NCI-H524 (cell line): ENCODE measurements at places on chromosomes 12 and 14.

- DNase-seq: no peak
Measured at GRCh38 chr14:76320486-76320885, 55.5 kb upstream of the ESRRB start.

- no peak for DNase-seq
Measured at GRCh38 chr14:53840444-53840843, 116.2 kb downstream of the BMP4 start.

- peak; percentile 56 for DNase-seq
Measured at GRCh38 chr12:54207539-54208294, 18.9 kb upstream of the SMUG1 start.

GRCh38 chr12:110501399-110501751, 536 bp downstream of the VPS29 start:
- DNase-seq: peak; percentile 58

DNA sequence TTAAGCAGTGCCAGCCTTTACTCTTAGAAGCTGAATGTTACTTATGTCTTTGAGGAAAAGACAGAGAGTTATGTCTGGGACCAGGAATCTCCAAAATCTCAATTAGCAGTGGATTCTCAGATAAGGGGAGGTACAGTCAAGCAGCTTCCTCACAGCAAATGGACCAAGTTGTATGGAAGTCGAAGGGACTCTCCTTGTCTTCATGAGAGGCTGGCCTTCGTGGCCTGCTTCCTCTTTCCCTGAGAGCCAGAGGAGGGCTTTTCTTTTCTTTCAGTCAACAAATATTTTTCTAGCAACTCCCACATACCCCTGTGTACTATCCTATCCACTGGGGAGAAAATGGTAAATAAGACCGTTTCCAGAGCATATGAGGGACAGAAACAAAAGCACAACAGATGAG, 6.6 kb upstream of the WNT5B start:
- DNase-seq: no peak

GRCh38 chr12:63706336-63706735, 38.0 kb upstream of the DPY19L2 start:
- no peak for DNase-seq

DNA sequence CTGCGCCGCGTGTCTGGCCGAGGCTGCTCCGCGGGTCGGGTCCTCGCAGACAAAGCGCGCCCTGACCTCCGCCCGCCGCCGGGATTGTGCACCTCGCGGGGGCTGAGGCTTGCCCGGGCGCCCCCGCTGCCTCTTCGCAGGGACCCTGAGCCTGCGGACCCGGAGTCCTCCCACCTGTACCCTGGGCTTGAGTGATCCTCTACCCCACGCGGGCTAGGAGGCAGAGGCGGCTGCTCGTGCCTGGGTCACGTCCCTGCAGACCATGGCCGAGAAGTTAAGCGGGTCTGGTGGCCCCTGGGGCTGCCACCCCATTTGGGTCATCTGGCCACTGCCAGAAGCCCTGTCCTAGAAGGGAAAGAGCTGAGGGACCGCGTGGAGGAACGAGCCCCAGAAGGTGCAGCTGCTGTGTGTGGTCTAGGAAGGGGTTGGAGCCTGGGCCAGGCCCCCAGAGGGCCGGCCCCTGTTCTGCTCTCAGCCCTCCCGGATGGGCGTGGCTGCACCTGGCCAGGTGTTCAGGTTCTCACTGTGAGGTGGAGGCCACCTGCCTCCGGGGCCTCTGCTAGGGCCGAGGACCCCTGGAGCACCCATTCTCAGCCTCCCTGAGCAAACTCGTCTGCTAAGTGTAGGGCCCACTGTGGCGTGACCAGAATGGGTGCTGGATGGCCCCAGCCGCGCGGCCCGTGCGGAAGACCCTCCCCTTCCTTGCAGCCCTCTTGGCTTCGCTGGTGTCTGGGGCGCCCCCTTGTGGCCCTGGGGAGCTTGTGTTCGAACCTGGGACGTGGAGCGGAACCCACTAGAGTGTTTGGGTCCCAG, 49.6 kb downstream of the LRCOL1 start:
- peak; percentile 61 for DNase-seq

GRCh38 chr12:52630599-52631200, 12.3 kb upstream of the KRT73 start:
- no peak for DNase-seq

DNA sequence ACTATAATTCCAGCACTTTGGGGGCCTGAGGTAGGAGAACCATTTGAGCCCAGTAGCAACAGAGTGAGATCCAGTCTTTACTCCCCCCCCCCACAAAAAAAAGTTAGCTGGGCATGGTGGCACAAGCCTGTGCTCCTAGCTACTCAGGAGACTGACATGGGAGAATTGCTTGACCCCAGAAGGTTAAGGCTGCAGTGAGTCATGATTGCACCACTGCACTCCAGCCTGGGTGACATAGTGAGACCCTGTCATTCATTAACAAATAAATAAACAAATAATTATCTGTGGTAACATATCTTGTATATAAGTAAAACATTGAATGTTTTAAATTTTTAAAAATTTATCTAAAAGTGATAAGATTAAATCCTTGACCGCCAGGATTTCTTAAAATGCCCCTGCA, 4.8 kb downstream of the ENTPD5 start:
- DNase-seq: no peak

DNA sequence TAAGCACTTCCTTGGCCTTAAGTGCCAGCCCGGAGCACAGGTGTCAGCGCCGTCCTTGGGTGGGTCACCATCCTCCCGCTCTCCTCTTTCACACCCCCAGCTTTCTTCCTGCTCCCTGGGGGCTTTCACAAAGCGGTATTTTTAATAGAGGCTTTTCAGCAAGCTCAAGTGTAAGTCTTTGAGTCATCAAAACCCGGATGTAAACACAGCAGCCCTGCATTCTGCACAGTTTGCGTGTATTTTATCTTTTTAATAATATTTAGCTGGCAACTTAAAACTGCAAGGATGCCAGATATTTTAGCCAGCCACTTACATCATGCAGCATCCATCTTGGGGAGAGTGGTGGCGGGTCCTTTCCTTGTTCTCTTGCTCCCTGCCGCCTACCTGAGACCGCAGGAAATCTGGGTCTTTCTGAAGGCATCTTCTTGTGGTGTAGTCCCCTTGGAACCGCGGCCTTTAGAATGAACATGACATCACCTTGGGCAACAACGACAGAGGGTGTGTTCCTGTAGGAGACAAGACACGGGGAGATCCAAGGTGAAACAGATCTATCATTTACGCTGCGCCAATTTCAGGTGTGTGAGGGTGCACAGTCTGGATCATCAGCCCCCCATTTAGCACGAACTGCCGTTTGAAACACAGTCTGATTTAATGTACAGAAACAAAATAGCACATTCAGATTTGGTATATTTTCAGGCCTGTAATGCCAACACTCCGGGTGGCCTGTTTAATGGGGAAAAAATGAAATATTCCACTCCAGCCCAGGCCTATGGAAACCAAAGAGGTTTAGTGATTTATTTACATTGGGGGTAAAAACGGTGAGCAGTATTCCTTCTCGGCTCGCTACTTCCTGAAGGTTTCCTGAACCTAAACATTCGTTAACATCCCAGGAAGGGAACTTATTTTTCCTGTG, 12.5 kb upstream of the IRF2BPL start:
- DNase-seq: peak; percentile 72

- no peak for DNase-seq
Measured at GRCh38 chr14:44820230-44820964, 141.3 kb downstream of the KLHL28 start.

DNA sequence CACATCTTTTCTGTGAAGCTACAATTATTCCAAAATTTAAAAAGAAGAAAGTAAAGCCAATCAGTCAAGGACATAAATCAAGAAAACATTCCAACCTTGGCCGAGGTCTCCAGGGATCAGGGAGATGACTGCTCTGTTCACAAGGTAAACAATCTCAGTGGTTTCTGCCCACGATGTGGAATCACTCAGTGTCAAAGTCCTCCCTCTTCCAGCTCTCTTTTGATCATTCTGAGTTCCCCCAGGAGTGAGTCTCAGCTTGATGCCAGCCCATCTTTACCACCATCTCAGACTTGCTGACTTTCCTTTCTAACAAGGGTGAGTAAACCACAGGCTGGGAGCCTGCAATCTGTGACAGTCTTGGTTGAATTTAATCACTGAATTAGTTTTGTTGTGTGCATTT, 4.8 kb upstream of the SERPINA9 start:
- DNase-seq: no peak

- no peak for DNase-seq
Measured at GRCh38 chr12:126708492-126708896, 1558.5 kb upstream of the TMEM132C start.

DNA sequence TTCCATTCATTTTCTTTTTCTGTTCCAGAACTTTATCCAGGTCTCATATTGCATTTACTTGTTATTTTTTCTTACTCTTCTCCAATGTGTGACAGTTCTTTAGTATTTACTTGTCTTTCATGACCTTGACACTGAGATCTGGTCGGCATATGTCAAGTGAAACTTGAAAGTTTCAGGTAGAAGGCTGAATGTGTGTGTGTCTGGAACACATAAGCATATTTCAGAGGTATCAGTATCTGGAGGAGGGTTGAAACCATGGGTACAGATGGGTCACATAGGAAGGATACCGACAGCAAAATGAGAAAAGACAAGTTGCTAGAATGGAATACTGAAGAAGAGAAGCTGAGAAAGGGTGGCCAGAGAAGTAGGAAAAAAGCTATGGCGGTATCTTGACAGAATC, 22.5 kb upstream of the PTGDR start:
- DNase-seq: no peak

GRCh38 chr12:111467857-111468241, 62.1 kb downstream of the SH2B3 start:
- no peak for DNase-seq

DNA sequence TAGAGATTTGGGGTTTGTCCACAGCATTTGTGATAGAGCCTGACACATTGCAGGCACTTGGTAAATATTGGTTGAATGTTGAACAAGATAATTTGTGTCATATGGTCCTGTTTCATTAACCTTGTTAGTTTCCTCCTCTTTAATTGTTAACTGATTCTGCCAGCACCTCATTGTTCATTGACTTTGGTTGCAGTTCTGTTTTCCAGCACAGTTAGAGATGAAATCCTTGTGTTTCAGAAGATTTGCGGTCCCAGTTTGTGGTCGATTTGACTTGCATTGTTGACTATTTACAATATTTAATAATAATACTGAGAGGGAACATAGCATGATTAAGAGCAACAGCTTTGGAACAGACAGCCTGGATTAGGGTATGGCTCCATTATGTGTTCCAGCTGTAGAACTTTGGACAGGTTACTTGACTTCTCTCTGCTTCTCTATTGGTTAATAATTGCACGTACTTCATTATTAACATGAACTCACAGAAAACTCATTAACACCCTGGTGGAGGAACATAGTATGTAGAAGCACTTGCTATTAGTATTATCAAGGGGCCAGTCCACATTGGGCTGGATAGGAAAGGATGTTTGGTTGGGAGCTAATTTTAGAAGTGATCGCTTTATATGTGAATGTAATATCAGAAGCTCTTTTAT, 8.7 kb downstream of the DRAM1 start:
- DNase-seq: no peak

- no peak for DNase-seq
Measured at GRCh38 chr12:76307083-76307482, 41.1 kb downstream of the BBS10 start.

GRCh38 chr12:25759752-25760151, 198.7 kb upstream of the RASSF8 start:
- no peak for DNase-seq

GRCh38 chr14:101132588-101132987, 229.1 kb upstream of the RTL1 start:
- DNase-seq: no peak

DNA sequence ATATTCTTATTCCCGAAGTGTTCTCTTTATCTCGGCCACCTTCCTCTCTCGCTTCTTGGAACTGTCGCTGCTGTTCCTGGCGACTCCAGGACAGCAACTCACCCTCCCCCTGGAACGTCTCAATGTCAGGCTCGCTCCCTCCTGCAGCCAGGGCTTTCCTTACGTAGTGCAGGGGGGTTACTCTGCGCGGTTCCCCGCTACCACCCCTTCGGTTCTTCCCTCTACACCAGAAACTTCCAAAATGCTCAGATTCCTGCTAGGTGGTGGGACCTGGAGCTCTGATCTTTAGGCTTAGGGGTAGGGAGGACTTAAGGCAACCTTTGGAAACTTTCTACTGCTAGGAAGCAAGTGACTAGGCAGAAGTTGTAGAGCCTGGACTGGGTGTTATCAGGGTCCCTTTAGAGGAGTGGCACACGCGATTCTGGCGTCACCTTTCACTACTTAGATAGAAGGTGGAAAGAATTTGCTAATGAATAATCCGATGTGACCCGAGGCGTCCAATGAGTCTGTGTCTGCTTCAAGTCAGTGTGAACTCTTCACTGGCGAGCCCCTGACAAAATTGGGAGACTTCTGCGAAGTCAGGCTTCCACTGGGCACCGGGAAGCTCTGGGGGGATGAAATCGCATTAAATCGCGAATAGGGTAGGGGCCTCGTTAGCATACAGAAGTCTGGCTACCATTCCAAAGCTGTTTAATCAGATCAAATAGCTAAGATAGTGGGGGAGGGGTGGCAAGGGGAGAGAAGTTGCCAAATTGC, 900 bp upstream of the DPF3 start:
- peak; percentile 62 for DNase-seq

DNA sequence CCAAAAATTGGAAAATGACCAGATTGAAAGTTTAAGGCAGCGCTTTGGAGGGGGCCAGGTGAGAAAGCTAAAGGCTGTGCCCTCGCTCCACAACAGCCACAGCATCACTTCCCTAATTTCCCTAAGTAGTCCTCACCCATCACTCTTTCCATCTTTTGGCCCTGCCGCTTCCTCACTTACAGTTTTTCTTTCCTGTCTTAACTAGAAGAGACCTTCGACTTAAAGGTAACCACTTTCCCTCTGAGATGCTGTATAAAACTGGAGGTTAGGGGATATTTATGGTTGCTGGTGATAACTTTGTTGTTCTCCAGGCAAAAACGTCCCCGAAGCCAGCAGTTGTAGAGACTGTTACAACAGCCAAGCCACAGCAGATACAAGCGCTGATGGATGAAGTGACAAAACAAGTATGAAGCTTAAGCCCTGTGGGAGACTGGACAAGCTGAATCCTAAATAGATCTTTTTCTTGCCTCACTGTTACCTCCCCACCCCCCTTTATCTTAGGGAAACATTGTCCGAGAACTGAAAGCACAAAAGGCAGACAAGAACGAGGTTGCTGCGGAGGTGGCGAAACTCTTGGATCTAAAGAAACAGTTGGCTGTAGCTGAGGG, 4.3 kb downstream of the DDIT3 start:
- DNase-seq: no peak

GRCh38 chr12:126770188-126770587, 1496.8 kb upstream of the TMEM132C start:
- no peak for DNase-seq
